Stimulated activated CD4-positive, alpha-beta T cell treated with anti-CD3 and anti-CD28 coated beads, Interleukin-1b, Interleukin-23, amount 100 ng/mL, for 1 hour (primary cell): ENCODE measurements at places on chromosomes 7 and 10.

DNA sequence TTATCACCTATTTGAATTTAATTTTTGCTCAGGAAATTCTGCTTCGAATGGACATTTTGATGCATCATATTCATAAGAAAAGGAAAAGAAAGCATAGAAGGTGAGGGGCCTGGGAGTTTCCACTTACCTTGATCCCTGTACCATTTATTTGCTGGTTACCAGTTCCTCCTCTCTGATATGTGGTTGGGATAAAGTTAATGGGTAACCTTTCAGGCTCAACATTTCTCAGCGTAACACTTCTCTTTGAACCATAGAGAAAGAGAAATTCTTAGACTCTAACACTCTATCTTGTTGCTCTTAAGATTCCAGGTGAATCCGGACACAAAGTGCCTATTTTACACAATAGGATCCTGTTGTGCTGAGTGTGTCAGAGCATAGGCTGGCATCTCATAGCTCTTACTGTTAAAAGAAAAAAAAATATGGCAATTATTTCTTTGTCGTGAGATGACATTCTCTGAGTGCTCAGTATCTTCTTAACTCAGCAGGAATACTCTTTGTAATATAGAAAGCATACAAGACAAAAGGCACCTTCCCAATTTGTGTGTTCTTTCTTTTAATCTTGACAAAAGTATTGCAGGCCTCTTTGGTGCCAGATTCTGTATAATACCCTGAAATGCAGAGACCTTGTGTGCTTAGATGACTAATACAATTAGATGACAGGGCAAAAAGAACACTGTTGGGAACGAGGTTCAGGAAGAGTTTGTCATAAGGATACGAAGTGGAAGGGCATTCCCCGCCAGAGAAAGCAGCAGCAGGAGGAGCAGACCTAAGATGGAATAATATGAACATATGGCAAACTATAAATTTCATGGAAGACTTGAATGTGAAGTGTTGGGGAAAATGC lies 689.6 kb downstream of the NRG3 start:
- DNase-seq: no peak

- no peak for DNase-seq
Observed at GRCh38 chr10:57979956-57980355, 287.7 kb downstream of the IPMK start.

DNA sequence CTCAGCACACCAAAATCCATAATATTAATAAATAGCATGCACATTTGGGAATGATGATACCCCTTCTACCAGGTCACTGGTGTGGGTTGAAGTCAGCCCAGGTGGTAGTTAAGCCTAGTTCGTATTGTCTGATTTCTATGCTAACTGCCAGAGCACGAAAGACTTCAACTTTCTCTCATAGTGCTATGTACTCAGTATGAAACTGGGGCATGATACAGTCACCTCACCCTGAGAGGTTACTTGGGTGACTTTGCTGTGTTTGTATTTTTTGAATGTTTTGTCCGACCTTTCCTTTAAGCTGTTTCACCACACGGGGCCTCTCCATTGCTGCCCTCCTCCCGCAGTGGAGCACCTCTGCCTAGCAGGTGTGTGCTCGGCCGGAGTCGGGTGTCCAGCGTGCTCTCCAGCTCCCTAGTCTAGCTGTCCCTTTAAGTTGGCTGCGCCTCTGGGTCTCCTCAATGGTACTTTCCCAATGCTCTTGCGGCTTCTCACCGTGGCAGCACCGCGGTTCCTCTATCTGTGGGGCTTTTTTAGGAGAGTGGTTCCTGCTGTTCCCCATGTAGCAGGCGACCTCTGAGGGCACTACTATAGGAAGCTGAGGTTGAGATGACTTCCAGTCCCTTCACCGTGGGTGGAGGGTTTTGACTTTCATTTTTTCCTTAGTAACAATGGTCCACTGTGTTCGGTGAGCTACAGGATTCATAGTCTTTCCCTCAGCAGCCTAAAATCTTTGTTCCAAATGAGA lies 524.0 kb upstream of the PFKP start:
- no peak for DNase-seq

- DNase-seq: no peak
Observed at GRCh38 chr7:120436487-120437060, 163.6 kb downstream of the KCND2 start.

GRCh38 chr10:103556383-103557007 lies 63.0 kb downstream of the NEURL1 start:
- DNase-seq: no peak
